ENCODE measurements at places on chromosomes 5 and 9. TPM values are rescaled to one million over a fixed set of nuclear protein-coding genes. Genes with fewer than 3 reads are reported as not detected.

Gene GGTA1
- not detected for total RNA-seq

Gene FAM221B
- not detected for total RNA-seq

Gene HTR1A
- total RNA-seq, result not detected

Gene OGN
- total RNA-seq, result not detected

Gene RFX3
- 0.74 TPM for total RNA-seq

Gene TLE4
- 29.1 TPM for total RNA-seq

Gene THBS4
- 3.2 TPM for total RNA-seq

Gene MUSK
- total RNA-seq, result not detected

Gene ADRA1B
- 0.80 TPM for total RNA-seq

Gene GFPT2
- total RNA-seq, result 124 TPM

Gene STKLD1
- total RNA-seq, result 0.17 TPM

Gene PFN3
- total RNA-seq, result not detected

Gene PRDM9
- total RNA-seq, result not detected

Gene ANKRD34B
- total RNA-seq, result 0.06 TPM

Gene NIPAL4
- 0.51 TPM for total RNA-seq

Gene UNC5A
- 0.06 TPM for total RNA-seq

Gene ANKRD20A1
- 1.3 TPM for total RNA-seq

Gene SLC46A2
- total RNA-seq, result not detected

Gene SWI5
- total RNA-seq, result 72.8 TPM

Gene MARCOL
- not detected for total RNA-seq

Data from Daoy (cell line).